ENCODE measurements at places on chromosomes 6 and 20.
A peak's percentile ranks its signal among the peaks of the same experiment; 100 is the strongest.

DNA sequence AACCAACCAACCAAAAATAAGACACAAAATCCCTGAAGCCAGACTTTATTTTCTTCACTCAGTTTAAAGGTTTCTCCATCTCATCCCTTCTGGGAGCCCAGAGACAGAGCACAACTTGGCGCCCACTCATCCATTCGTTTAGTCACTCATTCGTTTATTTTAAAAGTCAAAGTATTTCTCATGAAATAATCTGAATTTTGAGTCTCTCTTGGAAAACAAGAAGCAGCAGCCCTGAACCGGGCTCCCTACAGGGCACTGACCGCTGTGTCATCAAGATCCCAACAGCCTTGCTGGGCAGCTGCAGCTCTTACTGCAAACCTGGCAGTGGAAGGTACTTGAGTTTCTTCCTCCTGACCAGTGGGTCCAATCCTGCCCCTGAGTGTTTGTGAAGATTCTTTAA is 171.6 kb downstream of the THBS2 start:
- DNase-seq, result no peak

- no peak for DNase-seq
These were observed 136.6 kb downstream of the ANKRD60 start for GRCh38 chr20:58091810-58092209.

DNA sequence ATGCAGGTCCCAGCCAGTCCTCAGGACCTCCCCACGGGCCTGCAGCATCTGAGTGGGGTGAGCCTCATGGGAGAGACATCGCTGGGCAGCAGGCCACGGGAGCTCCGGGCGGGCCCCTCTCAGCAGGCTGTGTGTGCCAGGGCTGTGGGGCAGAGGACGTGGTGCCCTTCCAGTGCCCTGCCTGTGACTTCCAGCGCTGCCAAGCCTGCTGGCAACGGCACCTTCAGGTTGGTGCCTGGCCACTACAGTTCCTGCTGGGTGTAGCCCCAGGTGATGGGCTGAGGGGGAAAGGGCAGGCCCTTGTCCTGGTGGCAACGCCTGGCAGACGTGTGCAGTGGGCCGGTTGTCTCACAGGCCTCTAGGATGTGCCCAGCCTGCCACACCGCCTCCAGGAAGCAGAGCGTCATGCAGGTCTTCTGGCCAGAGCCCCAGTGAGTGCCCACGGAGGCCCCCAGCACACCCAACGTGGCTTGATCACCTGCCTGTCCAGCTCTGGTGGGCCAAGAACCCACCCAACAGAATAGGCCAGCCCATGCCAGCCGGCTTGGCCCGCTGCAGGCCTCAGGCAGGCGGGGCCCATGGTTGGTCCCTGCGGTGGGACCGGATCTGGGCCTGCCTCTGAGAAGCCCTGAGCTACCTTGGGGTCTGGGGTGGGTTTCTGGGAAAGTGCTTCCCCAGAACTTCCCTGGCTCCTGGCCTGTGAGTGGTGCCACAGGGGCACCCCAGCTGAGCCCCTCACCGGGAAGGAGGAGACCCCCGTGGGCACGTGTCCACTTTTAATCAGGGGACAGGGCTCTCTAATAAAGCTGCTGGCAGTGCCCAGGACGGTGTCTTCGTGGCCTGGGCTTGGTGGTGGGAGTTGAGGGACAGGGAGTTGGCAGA is 787 bp upstream of the TNFRSF6B start:
- no peak for DNase-seq

- DNase-seq, result no peak
These were observed 24.8 kb downstream of the DUSP22 start for GRCh38 chr6:317060-317447.

DNA sequence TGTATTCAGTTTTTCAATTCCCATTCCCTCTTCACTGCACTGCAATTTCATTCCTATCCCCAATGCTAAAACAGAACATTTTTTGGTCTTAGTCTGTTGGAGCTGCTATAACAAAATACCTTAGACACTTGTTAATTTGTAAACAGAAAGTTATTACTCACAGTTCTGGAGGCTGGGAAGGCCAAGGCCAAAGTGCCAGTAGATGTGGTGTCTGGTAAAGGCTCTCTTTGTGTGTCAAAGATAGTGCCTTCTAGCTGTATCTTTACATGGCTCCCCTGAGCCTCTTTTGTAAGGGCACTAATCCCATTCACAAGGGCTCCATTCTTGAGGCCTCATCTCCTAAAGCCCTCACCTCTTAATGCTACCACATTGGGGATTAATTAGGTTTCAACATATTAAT is 40.0 kb downstream of the PHIP start:
- DNase-seq, result no peak

DNA sequence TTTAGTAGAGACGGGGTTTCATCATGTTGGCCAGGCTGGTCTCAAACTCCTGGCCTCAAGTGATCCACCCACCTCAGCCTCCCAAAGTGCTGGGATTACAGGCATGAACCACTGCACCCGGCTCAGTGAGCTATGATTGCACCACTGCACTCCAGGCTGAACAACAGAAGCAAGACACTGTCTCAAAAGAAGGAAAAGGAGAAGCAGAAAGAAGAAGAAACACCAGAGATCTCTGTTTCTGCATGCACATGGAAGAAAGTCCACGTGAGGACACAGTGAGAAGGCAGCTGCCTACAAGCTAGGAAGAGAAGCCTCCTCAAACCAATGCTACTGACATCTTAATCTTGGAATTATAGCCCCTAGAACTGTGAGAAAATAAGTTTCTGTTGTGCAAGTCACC is 16.0 kb downstream of the ECT2L start:
- DNase-seq, result no peak

DNA sequence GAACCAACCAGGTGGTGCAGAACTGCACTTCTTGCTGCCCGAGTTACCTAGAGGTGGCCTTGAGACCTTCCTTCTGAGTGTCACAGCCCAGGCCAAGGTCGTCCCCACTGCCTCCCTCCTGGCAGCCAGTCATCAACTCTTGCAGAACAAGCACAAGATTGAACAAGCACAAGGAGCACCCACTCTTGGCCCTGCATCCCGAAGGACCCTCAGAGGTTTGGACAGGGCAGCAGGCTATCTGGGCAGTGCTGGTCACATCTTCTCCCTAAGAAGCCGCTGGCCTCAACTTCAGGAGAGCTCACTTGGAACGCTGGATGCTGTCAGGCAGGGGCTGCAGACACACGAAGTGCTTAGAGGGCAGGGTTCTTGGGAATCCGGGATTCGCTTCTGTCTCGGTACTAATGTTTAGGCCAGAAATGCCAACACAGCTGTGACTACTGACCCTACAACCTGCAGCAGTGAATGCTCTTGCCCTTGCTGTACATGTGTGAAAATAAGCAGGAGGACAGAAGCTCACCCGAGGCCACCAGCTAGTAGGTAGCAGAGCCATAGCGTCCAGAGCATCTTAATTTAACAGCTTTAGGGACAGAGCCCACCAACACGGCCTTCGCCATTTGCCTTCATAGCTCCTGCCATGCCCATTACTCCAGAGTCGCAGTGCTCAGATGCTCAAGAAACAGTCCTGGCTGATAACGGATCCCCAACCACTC is 4.0 kb upstream of the ACSS1 start:
- no peak for DNase-seq

DNA sequence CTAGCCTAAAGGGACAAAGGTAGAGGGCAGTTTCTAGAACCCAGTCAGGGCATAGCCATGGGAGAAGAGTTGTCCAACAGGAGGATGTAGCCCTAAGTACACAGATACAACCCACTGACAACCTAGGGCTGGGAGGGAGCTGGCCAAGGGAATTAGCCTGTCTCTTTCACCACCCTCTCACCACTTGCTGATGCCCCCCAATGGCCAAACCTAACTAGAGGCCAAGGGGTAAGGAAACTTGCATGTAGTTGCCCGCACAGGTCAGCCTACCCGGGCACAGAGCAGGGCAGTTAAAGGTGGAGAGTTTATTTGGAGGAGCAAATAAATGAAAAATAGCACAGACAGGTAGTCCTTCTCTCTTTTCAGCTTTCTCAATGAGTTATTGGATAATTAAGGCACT is 143.3 kb downstream of the LRFN2 start:
- no peak for DNase-seq

GRCh38 chr6:143575440-143575839 is 63.9 kb upstream of the FUCA2 start:
- DNase-seq, result peak; percentile 73

GRCh38 chr6:83378621-83379388 is 52.0 kb downstream of the ME1 start:
- peak; percentile 81 for DNase-seq

DNA sequence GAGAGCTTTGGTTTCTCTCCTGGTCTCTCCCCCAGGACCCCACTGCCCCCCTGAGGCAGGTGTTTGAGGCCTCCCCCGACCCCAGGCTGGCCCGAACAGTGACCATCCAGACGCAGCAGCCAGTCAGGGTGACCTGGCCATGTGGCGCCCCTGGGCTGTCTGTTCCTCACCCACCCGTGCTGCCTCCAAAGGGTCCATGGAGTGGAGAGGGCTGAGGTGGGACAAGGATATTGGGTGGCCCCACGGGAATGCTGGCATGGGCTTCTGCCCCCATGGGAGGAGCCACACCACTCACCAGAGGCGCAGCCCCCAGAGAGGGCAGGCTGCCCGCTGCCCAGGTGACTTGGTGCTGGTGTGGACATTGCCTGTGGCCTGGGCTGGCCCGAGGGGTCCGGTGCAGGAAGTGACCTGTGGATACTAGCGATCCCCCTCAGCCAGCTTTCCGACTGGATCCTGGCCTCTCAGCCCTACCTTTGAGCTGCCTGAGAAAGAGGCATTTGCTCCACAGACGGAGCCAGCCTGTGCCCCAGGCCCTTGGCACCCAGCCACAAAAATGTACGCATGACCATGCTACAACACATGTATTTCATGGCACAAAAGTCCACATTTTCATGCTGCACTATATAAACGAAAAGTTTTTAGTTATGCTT is 50.8 kb downstream of the BCAS4 start:
- no peak for DNase-seq

DNA sequence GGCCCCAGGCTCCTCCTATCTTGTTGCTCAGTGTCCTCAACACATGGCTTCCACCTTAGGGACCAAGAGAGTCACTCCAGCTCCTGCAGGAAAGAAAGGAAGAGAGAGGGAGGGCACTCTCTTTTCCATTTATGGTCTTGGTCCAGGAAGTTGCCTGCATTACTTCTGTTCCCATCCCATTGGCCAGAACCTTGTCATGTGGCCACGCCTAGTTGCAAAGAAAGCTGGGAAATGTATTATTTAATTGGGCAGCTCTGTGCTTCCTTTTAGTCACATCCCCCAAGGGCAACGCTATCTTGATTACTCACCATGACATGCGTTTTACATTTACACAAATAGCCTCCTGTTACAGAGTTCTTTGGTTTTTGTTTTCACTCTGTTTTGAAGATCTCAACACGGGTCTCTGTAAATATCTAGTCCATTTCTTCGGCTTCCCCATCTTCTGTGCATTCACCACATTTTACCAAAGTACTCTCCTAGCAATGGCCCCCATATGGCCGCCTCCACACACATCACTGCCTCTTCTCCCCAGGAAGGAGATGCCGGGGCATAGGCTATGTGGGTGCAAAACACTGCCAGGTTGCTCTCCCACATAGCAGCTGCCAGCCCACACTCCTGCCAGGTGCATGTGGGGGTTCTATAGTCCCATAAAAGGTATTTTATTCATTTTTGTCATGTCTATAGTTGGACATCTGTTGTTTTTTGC is 35.7 kb upstream of the ZMYND8 start:
- DNase-seq, result peak; percentile 96

- peak; percentile 70 for DNase-seq
These were observed 36.4 kb upstream of the GCLC start for GRCh38 chr6:53581173-53581773.

GRCh38 chr6:13435477-13436246 is 51.7 kb downstream of the GFOD1 start:
- no peak for DNase-seq

DNA sequence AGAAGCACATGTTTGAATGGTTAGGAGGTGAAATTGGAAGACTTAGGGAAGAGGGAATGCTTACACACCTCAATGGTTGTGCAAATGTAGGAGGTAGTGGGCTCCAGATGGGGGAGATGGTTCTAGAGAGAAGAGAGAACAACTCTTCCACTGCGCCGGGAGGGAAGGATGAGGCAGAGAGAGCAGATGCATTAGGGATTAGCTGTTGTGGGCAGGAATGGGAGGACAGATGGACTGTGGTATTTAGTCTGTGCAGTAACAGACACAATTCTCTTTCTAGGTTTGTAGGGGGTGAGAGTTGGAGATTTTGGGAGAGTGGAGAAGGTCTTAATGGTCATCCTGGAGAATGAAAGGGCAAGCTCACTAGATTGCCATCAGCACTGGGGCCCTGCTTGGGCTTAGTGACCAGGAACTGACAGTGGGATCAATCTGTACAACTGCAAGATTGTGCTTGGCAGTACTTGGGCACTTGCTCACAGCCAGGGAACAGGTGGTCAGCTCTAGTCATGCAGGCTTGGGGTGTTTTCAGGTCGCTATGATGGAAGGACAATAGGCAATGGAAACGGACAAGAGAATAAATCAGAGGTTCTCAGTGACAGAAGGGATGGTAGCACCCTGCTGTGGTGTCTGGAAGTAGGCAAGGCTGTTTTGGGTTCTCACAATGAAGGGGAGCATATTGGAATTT is 182.0 kb upstream of the MYLIP start:
- no peak for DNase-seq

GRCh38 chr6:75334266-75335040 is 49.9 kb upstream of the TMEM30A start:
- peak; percentile 83 for DNase-seq

- no peak for DNase-seq
These were observed 66.9 kb downstream of the ZBTB2 start for GRCh38 chr6:151324488-151324825.

GRCh38 chr20:64233725-64234124 is 21.8 kb upstream of the PCMTD2 start:
- DNase-seq, result no peak

- peak; percentile 51 for DNase-seq
These were observed 56.2 kb upstream of the EPB41L1 start for GRCh38 chr20:36098364-36098763.

- DNase-seq, result no peak
These were observed 189.7 kb downstream of the SYNDIG1 start for GRCh38 chr20:24658920-24659660.

DNA sequence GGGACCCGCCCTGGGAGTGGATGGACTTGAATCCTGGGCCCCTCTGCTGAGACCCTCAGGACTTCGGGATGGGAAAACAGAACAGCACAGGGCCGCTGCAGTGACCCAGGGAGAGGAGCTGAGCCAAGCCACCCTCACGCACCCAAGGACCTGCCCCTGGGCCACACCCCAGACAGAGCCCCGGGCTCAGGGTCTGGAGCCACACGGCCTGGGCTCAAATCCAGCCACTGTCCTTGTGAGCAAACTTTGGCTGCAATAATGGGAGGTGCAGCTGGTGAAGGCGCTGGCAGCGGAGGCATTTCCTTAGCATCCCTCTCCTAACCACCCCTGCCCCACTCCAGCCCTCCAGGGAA is 207.7 kb downstream of the PREX1 start:
- DNase-seq, result no peak

All from fibroblast of skin of right biceps (primary cell).